Activated CD8-positive, alpha-beta T cell treated with anti-CD3 and anti-CD28 coated beads for 36 hours (primary cell): ENCODE measurements at places on chromosomes 5 and 9. TPM values are rescaled to one million over a fixed set of nuclear protein-coding genes. Genes with fewer than 3 reads are reported as not detected.

The CCL27 gene
- not detected for total RNA-seq

The SVEP1 gene
- not detected for total RNA-seq

The PCDHGA8 gene
- total RNA-seq = not detected

The GRIA1 gene
- not detected for total RNA-seq

The RGS7BP gene
- not detected for total RNA-seq

The SLC36A3 gene
- not detected for total RNA-seq

The TRAF1 gene
- total RNA-seq = 150 TPM

The ZFP37 gene
- 1.4 TPM for total RNA-seq

The PALM2AKAP2 gene
- not detected for total RNA-seq

The SLC25A48 gene
- not detected for total RNA-seq

The AJM1 gene
- 5.8 TPM for total RNA-seq

The C8G gene
- 0.83 TPM for total RNA-seq

The ARL15 gene
- total RNA-seq = 5.7 TPM

The C5orf58 gene
- not detected for total RNA-seq

The ADRB2 gene
- total RNA-seq = 0.98 TPM

The PCDHGB4 gene
- total RNA-seq = not detected

GRCh38 chr5:86360801-86361200 is 256.9 kb upstream of the COX7C start:
- no peak for DNase-seq

DNA sequence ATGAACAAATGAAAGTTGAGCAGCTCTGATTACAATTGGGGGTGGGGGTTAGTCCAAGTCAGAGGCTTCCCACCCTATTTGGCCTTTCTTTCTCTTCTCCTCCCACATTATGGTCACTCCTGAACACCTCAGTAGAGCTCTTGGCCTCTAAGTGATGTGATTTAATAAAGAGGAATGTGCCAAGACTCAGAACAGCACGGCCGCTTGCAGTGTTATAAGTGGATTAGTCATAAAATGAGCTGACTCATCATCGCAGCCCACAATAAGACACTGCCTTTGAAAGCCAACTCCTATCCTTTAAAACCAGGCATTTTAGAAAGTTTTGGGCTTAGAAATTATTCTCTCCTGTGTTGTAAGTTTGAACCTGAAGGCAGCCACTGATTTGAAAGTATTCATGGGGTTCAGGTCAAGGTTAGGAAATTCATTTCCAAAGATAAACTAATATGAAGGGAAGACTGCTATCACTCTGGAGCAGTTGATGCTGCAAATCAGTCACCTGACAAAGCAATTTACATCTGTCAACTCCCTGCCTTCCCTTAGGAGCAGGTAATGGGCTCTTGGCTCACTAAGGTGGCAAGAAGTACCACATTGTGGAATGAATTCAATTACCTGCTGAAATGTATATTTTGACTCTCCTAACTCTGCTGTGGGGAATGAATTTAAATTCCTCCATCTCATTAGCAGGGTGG is 283.6 kb upstream of the NMUR2 start:
- DNase-seq = no peak

- peak; percentile 19 for DNase-seq
These were observed 837 bp upstream of the AHRR start for GRCh38 chr5:320524-321229.

DNA sequence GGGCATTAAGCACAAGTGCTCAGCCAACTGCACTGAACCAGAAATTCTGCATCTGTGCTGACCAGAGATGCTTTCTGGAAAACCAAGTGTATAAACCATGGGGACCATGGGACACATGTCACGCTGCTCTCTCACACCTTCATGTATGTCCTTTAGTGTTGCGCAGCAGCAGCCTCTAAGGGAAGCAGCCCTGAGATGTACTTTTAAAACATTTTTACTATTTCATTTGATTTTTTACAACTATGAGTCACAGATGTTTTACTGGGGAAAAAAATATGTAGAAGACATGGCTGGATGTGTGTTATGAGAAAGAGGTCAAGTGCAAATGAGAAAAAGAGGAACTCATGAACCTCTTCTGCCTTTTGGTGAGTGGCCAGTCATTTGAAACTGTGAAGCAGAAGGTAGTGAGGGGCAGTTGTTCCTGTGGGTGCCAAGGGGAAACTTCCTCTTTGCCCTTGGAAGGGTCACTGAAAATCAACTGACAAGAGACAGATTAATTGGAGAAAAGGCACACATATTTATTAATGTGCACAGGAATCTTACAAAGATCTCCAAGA is 31.4 kb upstream of the SYK start:
- no peak for DNase-seq

- DNase-seq = no peak
These were observed 265.3 kb downstream of the ENC1 start for GRCh38 chr5:74375271-74375670.

DNA sequence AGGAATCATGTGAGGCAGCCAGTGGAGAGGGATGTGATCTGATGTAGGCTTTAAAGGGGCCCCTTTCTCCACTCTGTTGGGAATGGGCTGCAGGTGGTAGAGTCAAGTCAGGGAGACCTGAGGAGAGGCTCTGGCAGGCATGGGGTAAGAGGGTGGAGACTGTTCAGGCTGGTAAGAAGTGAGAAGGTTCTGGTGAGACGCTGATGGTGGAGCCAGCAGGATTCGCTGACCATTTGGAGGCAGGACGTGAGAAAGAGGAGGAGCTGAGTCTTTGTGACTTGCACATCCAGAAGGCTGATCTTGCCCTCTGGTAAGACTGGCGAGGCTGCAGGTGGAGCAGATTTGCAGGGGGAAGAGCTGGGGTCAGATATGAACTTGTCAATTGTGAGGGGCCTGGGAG is 248.0 kb downstream of the NSG2 start:
- no peak for DNase-seq

DNA sequence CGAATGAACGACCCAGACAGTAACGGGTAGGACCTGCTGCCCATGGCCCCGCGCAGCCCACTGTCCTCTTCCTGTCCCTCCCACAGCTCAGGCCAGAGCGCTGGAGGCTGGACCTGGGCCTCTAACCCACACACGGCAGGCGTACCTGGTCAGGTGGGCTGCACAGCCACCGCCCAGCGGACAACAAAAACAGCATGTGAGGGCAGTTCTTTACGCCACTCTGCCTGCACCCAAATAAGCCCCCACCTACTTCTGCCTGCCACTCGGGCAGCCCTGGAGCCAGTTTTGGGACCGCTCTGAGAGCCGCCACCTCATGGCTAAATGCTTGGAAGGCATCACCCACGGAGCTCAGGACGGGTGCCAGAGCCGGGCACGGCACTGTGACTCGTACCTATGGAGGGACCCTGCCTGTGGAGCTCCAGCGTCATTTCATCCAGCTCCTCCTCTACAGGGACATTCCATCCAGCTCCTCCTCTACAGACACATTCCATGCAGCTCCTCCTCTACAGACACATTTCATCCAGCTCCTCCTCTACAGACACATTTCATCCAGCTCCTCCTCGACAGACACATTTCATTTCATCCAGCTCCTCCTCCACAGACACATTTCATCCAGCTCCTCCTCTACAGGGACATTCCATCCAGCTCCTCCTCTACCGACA is 18.9 kb downstream of the CLPTM1L start:
- DNase-seq = no peak

DNA sequence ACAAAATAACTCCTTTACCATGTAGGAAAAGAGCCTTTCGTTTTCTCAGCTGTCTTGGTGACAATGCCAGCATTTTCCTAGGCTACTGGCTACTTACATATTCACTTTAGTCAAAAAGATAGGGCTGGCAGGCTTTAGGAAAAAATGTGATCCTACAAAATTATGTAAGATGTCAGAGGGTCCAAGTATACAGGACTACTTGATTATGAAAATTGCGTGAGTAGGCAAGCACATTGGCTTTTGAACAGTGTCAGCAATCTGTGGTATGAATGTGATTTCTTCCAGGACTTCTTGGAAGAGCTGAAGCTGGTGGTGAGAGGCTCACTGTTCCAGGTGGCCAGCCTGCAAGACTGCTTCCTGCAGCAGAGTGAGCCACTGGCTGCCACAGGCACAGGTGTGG is 22.8 kb downstream of the THBS4 start:
- DNase-seq = no peak

DNA sequence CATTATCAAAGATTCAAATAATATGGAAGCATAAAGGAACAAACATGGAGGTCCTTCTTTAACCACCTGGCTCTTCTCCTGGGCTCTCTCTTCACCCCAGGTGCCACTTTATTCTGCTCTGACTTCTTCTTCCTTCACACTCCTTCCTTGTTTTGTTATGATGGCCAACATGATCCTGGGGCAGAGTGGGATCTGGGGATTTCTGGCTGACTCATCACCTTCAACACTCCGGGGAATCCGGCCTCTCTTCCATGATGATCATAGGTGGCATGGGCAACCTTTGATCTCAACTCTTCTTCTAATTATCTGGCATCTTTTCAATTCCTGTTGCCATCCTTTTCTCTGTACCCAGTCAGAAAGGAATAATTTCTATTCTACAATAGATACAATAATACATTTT is 62.1 kb upstream of the TRPC7 start:
- no peak for DNase-seq

- DNase-seq = no peak
These were observed 274.8 kb upstream of the ADRA1B start for GRCh38 chr5:159641371-159642039.

DNA sequence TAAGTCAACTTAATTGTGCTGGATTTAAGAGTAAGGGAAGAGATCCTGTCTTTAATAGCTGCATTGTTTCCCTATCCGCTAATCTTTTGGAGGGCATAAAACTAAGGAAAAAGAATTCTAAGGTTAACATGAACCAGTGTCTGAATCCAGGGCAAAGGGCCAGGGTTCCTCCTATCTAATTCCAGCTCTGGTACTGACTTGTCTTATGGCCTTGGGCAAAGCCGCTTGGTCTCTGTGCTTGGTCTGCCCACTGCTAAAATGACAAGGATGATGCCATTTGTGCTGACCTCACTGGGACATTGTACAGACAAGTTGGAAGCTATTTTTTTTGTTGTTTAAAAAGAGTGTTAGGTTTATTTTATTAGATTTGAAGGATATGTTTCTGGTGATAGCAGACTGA is 334.7 kb upstream of the PIK3R1 start:
- no peak for DNase-seq

DNA sequence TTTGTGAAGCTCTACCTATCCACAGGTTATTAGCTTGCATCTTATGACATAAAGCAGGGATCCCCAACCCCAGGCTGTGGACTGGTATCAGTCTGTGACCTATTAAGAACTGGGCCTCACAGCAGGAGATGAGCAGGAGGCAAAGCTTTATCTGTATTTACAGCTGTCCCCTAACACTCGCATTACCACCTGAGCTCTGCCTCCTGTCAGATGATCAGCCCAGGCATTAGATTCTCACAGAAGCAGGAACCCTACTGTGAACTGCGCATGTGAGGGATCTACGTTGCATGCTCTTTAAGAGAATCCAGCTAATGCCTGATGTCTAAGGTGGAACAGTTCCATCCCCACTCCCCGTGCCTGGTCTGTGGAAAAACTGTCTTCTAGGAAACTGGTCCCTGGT is 19.7 kb downstream of the FBXW11 start:
- no peak for DNase-seq

DNA sequence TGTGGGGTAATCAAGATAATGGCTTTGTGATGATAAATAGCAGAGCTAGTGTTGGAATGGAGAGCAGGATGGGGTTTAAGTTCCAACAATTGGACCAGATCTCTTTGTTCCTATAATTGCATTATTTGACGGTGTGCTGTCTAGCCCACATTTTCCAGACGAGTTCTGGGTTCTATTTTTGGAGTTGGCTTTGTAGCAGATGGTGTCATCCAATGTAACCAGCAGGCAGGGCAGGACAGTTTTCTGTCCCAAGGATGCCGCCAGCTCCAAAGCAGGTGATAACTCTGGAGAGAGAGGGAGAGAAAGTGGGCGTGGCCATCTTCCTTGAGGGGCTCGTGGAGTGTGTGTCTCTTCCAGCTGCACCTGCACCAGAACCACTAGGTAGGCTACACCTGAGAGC is 251.3 kb downstream of the KIF4B start:
- DNase-seq = no peak
